ENCODE measurements at places on chromosomes 5 and 9.

GRCh38 chr5:40474250-40474649, 205.5 kb upstream of the PTGER4 start:
- no peak for DNase-seq

- no peak for DNase-seq
Observed at GRCh38 chr9:122820490-122820845, 7.9 kb downstream of the PDCL start.

DNA sequence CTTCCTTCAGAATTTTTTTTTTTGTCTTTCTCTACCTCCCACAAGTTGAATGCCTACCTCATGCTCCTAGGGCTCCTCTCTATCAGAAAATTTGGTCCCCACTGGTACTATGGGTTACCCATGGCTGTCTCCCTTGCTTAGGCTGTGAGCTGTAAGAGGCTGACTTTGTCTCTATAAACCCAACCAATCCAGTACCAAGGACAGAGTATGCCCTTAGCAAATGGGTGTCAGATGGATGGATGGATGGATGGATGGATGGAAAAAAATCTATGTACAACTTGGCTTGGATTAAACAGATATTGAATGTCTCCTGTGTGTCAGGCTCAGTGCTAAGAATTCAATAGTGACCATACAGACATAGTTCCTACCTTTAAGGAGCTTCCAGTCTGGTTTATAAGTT, 398.2 kb upstream of the TRPC7 start:
- no peak for DNase-seq

- no peak for DNase-seq
Observed at GRCh38 chr9:114756920-114757319, 48.9 kb downstream of the TNFSF15 start.

DNA sequence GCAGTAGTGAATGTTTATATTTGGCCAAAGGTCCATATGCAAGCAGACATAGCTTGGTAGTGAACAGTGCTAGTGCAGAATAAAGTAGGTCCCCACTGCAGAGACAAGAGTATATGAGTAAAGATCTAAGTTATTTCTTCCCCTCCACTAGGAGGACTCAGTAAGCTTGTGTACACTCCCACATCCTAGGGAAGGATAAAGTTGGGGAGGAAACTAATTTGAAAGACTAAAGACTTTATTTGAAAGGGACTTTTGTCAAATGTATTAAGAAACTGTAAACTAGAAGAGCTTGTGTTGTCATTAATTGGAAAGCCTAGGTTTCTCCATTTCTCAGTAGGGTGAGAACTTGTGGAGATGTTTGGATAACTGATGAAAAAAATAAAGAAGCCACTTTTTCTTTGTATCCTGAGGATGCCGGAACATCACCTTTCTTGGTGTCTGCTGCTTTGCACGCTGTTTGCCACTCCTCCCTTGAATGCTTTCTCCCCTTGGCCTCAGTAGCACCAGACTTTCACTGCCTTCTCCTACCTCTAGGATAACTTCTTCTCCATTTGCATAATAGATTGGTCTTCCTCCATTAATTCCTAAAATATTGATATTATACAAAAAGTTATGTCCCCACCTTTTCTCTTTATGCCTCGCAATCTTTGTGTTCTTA, 329.0 kb downstream of the PARP8 start:
- DNase-seq = no peak

- DNase-seq = no peak
Observed at GRCh38 chr9:137434498-137435380, 6.4 kb downstream of the ENTPD8 start.

GRCh38 chr5:137696481-137696880, 39.4 kb downstream of the KLHL3 start:
- DNase-seq = no peak

GRCh38 chr5:176513788-176514187, 23.4 kb downstream of the RNF44 start:
- DNase-seq = no peak

GRCh38 chr5:177447611-177448243, 1.1 kb downstream of the PRR7 start:
- DNase-seq = peak; percentile 95

DNA sequence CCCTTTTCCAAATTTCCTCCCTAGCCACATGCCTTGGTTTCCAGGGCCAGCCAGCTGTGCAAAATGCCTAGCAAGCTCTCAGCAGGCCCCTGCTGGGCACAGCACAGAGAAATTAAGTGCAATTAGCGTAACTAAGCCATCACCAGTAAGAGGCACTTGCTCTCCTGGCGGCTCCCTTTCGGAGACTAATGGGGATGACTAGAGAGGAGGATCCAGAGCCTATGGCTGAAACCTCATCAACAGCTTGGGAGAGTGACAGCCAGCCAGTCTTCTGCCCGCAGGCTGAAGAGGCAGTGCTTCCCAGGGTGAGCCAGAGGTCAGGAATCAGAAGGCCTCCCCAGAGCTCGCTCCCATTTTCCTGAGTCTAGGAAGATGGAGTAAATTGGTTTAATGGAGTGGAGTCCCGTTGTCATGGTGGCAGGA, 108.4 kb downstream of the KCNIP1 start:
- DNase-seq = no peak

- peak; percentile 33 for DNase-seq
Observed at GRCh38 chr9:6870650-6871477, 113.1 kb downstream of the KDM4C start.
